ENCODE measurements at places on chromosomes 6 and 20.
A peak's percentile ranks its signal among the peaks of the same experiment; 100 is the strongest.

DNA sequence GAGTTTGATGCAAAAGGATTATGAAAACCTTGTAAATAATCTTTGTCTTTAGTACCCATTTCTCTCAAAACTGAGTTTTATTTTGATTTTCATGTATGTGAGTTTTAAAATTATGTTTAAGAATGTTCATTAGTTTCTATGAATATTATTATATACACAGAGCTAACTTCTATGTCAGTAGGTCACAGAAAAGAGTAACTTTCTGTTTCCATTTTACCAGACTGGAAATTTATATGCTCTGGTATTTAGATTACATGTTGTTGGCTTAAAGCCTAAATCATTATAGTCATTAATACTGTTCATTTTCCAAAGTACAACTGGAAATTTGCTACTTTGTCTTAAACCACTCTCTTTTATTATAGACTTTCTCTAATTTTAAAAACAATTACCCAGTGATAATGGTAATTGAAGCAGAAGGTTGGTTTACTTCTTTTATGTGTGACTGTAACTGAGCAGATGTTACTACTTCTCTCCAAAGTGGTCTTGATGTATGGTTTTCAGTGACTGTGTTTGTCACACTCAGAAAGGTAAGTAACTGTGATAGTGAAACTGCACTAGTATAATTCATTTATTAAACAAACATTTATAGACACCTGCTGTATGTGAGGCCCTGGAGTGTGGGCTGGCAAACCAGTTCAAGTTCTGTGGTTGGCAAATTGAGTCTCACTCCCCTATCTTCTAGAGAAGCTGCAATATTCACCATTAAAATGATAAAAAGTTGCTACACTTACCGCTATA is 13.2 kb downstream of the CRYBG1 start:
- DNase-seq = no peak

DNA sequence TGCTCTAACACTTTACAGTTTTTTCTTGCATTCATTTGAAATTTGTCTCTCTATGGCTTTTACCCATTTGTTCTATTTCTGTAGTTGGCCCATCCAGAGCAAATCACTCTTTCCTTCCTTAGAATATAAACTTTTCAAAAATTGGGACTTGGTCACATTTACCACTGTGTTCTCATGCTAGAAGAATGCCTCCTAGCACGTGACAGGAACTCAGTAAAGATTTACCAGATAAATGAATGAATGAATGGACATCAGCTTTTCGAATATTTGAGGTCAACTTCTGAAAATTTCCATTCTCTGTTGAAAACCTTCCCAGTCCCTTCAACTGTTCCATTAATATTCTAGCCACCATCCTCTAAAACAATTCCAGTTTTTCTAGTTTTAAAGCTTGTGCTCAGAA is 294.5 kb downstream of the CD83 start:
- no peak for DNase-seq

DNA sequence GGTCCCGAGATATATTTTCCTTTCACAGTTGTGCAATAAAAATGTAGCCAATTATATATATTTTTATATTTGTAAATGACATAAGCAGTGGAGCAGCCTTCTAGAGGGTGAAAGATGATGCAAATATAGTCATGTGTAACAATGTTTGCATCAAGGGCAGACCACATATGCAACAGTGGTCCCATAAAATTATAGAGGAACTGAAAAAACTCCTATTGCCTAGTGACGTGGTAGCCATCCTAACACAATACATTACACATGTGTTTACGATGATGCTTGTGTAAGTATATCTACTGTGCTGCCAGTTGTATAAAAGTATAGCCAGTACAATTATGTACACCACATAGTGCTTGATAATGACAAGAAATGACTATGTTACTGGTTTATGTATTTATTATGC is 162.8 kb downstream of the ZFAND3 start:
- no peak for DNase-seq

DNA sequence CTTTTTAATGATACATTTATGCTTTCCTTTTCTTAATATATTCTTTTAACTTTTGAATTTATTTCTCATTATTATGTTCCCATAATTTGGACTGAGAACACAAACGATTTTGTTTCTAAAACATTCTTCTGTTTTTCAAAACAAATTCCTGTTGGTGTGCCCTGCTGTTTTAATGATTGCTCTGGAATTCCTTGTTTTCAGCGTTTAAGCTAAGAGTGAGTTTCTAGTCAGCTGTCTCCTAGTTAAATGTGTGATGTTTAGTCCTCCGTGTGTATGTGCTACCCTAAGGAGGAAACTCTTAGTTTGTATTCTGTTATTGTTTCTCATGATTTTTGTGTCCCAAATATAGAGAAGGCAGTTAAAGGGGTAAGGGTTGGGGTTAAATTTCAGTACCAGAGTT is 306.1 kb upstream of the RGS17 start:
- no peak for DNase-seq

DNA sequence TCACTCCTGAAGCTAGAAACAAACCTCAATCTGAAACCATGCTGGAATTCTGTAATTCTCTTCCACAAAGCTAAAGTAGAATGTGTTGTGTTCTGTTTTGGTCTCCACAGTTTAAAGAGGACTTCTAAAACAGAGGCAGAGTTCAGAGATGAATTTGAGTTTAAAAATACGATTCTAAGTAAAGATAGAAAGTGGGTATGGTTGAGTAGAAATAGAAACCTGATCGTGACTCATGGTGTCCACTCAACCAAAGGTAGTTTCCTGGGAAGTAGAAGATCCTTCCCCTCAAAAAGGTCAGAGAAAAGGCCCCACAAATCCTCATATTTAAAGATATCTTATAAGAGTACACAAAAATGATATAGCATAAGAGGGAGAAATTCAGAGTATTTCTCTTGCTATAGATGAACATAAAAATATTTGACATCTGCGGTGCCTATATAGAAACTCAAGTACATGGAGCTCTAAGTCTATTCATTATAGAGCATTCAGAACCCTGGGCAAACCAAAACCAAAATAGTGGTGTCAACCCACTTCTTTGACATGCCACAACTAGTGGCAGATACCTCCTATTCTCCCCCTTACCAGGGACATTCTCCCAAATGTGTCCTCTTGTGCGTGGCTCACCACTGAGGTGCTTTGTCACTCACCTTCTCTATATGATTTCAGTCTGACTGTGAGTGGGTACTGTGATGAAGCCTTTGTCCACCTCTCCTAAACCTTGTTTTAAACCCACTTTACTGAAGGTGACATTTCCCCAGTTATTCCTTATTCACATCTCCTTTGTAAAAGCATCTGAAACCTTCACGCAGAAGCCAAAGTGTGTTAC is 84.5 kb downstream of the PLCB1 start:
- no peak for DNase-seq

- DNase-seq = no peak
Observed at GRCh38 chr6:144434308-144434990, 149.3 kb downstream of the UTRN start.

DNA sequence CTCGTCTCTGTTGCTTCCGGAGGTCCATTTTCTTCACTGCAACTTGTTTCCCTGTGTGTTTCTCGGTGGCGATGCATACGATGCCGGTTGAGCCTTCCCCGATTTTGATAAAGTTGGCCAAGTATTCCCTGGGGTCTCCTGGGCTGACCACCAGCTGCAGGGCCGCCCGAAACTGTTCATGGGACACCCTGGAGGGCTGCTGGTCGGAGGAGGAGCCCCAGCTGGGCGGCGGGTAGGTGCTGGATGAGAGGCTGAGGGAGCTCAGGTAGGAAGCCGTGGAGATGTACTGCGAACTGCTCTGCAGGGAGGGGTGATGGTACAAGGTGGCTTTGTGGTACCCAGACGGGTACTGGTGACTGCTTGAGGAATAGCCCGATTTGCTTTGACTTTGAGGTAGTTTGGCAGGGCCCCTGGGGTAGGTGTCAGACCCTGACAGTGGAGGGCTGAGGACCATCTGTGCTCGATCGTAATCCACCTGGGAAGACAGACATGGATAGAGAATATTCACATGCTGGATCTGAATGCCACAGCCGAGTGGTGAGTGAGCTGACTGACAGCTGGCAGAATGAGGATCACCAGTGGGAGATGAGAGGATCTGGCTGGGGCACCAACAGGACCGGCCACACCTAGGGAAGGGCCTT is 51.6 kb downstream of the LAMP5 start:
- DNase-seq = no peak

- peak; percentile 82 for DNase-seq
Observed at GRCh38 chr6:42901538-42901957, 14.3 kb upstream of the PTCRA start.

GRCh38 chr20:32354592-32355416 is 3.3 kb upstream of the ASXL1 start:
- DNase-seq = no peak

- DNase-seq = no peak
Observed at GRCh38 chr6:3852391-3852790, 3.2 kb downstream of the FAM50B start.

DNA sequence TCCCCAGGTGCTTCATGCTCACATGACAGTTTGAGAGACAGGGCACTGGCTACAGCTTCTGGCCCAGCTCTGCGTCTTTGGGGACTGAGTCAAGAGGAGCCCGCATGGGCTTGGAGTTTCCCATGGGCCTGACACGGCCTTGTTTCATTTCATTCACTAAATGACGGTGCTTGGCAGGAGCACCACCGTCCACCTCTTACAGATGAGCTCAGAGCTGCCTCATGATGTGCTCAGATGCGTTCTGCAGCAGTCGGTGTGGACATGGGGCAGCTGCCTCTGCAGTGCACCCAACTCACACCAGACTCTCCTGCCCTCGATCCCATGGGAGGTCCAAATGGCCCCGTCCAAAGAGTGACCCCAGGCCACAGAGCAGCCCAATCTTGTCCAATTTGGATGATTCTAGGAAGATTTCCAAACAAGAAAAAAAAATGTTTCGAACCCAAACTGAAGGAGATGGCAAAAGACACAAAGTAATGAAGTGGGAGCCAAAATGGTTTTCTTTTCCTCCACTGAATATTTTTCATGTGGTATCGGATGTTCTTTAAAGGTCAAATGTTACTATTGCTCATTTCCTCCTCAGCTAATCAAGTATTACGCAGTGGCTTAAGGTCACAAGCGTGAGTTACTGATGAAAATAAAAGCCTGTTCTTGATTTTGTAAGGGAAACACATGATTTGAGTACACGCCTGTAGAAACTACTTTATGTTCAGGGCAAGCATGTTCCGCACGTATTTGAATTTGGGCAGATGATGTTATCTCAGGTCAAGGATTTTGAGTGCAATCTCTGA is 524.2 kb downstream of the CDH26 start:
- no peak for DNase-seq

DNA sequence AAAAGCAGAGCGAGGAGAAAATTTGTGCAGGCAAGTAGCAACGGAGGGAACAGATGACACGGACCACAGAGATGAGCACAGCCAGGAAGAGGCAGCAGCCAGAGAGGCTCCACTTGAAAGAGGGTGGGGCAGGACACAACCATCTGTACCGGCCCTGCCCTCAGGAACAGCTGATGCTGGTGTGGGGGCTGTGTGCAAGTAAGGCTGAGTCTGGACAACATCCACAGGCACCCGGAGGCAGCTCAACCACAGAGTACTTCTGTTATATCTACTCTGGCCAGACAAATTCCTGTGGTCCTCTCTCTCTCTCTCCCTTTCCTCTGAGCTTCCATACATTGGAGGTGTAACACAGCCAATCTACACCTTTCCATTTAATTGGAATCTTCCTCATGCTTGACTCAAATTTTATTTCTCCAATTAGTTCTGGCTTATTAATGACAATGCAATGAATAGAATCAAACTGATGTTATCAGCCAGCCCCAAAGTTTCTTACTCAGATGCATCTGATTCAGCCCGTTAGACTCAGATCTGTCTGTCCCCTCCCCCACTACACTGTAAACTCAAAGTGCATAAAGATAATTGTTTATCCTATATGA is 24.9 kb downstream of the KIF13A start:
- DNase-seq = peak; percentile 91

DNA sequence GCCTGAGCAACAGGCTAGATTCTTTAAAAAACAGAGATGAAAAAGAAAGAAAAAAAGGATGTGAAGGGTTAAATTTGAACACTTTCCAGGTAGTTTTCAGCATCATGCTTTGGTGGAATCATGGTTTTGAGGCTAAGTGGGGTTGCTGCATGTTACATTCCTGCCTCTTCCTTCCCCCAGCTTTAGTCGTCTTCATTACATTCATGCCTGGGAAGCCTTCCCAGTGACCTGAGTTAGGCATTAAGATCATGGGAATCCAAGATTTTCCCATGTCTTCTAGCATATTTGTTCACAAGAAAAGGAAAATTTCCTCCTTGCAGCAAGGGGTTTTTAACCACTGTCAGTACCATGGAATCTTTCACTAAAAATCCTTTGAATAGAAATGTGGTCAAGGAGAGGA is 12.0 kb downstream of the TPX2 start:
- no peak for DNase-seq

- DNase-seq = no peak
Observed at GRCh38 chr20:46063652-46064054, 26.1 kb downstream of the NCOA5 start.

- DNase-seq = no peak
Observed at GRCh38 chr20:24402188-24402587, 67.2 kb upstream of the SYNDIG1 start.

DNA sequence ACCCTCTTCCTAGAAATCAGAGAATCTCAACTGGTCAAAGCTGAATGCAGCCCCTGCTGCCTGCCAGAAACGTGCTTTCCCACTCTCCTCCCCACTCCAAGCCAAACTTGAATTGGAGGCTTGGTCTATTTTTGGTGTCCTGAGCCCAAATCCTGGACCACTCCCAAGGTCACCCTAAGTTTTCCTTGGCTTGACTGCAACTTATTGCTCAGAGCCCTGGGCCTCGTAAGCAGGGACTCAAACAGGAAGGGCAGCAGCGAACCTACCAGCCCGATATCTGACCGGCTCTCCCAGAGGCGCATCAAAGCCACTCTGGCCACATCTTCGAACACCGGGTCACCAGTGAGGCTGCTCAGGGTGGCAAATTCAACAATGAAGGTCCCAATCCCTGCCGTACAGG is 12.7 kb downstream of the EDEM2 start:
- peak; percentile 66 for DNase-seq

DNA sequence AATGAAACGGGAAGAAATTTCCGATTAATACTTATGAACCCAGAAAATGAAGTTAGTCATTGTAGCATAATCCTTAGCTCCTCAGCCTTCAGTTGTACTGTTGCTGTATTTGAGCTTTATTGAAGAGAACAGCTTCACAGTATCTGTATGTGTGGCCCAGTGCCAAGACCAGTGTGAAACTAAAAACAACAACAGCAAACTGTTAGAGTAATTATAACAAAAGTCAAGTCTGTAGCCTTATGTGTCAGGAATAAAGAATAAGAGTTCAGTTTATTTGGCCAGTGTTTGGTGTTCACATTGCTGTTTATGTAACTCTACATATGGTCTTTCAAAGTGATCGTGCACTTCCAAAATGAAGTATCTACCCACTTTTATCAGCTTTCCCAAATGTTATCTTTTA is 70.9 kb downstream of the ARID1B start:
- DNase-seq = peak; percentile 35

DNA sequence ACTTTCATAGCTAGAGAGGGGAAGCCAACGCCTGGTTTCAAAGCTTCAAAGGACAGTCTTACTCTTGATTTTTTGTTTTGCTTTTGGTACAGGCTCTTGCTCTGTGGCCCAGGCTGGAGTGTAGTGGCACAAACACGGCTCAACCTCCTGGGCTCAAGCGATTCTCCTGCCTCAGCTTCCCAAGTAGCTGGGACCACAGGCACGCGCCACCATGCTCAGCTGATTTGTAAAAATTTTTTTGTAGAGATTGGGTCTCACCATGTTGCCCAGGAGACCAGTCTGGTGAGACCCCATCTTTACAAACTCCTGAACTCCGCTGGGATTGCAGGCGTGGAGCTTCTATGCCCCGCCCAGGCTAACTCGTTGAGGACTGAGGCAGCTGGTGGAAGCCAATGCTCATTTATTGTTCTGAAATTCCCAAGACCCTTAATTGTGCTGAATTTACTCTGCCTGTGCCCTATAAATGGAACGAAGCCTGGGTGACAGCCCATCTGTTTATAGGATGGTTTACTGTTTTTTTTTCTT is 18.0 kb downstream of the SRSF3 start:
- no peak for DNase-seq

Measured in heart left ventricle (tissue), 16 donors.